ENCODE measurements at places on chromosomes 4 and X. TPM values are rescaled to one million over a fixed set of nuclear protein-coding genes. Genes with fewer than 3 reads are reported as not detected.
A peak's percentile ranks its signal among the peaks of the same experiment; 100 is the strongest.

The SERTM2 gene
- total RNA-seq, result not detected

The ADGRG4 gene
- total RNA-seq, result not detected

The LDB2 gene
- total RNA-seq, result 23.4 TPM

The CT55 gene
- not detected for total RNA-seq

The ZNF718 gene
- 3.7 TPM for total RNA-seq

The USP17L29 gene
- not detected for total RNA-seq

The ESX1 gene
- total RNA-seq, result not detected

The RAB9B gene
- total RNA-seq, result 23.8 TPM

GRCh38 chr4:40804598-40804997, 54.8 kb downstream of the NSUN7 start:
- DNase-seq, result no peak

DNA sequence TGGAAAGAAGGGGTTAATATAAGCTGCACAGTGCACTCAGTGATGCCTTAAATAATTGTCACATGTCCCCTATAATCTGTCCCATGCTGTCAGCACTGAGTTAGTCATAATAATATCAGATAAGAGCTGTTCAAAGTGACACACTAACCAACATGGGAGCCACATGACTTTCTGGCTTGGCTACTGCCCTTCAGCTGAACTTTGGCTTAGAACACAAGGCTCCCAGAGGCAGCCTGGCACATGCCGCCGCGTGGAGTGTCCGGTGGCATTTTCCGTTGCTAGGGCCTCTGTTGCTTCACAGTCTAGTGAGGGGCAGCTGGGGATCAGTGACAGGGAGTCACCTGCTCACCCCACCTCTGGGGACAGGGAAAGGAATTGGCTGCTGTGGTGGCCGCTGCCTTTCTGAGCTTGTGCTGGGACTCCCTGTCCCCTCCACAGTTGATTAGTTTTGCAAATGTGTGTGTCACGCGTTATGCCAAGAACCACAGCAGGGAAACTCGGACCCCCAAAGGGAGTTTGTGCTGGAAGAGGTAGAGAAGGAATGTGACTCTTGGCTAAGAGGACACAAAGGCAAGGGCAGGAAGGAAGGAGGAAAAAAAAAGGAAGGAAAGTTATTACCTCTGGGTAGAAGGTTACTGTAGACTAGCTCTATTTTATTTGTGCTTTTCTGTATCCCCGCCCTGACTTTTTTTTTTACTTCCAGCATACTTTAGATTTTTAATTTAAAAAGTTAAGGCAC, 41.1 kb upstream of the PPARGC1A start:
- DNase-seq, result peak; percentile 87

DNA sequence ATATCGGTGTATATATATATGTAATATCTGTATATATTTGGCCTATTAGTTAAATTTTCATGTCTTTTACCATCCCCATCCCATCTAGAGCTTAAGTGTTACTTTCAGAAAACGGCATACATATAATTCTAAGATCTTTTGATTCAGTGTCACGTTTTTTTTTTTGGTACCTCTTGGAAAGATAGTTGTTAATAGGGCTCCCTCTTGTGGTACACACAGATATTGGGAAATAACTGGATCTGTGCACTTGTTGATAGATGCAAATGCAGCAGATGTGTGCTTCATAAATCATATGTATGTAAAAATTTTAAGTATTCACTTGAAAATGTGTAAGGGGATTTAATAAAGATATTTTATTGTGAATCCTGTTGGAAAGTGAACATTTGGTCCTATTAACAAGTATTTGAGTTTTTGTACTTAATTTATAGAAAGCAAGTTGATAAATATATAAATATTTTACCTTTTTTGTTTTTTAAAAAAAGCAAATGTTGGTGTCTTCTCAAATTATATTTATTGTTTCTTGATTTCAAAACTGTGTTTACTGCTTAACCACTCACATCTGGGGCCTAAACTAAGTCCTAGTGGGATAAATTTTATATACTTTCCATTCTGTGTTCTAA, 74.7 kb downstream of the PAQR3 start:
- no peak for DNase-seq

DNA sequence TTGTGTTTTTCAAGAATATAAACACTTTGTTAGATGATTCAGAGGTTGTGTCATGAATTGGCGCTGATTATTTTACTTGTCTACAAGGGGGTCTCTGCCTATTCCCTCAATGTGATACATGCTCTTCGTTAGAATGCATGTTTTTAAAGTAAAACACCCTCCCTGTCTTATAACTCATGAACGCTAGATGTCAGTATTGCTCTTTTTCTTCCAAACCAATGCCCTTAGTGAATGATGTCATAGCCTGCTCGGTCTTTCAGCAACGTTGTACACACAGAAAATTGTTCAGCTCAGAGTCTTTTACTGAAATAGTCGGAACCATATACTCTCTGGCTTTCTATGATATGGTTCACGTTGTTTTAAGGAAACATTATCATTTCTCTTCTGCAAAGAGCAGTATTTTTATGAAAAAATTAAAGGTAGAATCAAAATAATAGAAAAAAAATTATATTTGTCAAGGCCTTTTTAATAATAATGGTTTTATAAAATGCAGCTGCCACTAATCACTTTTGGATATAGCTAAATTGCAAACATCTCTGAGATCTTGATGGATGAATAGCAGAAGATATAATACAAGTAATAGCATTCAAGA, 292.9 kb downstream of the TLL1 start:
- peak; percentile 9 for DNase-seq

DNA sequence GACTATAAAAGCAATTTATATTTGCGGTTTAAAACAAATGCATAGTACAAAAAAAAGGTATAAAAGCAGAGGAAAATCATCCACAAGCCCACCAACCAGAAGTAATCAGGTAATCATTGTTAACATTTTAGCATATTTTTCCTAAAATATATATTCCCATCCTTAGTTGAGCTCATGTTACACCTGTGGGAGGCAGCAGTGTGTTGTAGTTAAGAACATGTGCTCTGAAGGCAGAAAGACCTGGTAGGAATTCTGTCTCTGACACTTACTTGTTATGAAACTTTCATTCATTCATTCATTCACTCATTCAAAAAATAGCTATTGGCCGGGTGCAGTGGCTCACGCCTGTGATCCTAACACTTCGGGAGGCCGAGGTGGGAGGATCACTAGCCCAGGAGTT, 15.4 kb upstream of the CDKL5 start:
- no peak for DNase-seq

DNA sequence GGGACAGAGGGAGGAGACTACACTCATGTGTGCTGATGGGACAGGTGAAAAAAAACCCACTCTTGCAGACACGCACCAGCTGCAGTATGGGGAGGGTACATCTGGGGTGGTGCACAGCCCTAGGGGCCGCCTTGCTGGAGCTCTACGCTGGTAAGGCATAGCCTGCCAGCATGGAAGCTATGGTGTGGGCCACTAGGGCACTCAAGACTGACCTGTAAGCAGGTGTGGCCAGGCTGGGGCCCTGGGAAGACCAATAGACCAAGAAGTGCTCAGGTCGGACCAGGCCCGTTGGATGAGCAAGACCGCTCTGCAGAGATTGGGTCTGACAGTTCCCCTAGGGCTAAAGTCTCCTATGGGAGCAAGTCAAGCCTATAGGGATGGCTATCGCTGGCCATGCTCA, 314.8 kb downstream of the FAM47A start:
- no peak for DNase-seq

- DNase-seq, result no peak
Measured at GRCh38 chr4:108425988-108426387, 194.4 kb upstream of the RPL34 start.

- no peak for DNase-seq
Measured at GRCh38 chr4:177405508-177405907, 36.7 kb downstream of the AGA start.

GRCh38 chrX:141945426-141945825, 41.7 kb downstream of the MAGEC1 start:
- DNase-seq, result no peak

DNA sequence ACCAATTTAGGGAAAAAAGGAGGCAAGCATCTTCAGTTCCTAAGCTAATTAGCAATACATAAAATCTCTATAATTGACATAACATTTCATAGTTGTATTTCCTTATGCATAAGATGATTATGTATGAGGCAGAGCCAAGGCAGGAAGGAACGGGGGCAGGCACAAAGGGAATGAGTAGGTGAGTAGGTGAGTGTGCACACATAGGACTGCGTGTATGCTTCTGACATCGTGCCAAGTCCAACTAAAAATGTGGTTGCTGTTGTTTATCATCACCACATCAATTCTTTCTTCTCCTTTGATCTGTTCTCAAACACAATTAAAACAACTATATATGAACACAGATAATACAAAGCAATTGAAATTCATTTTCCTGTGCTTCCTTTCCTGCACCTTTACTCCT, 131.2 kb downstream of the UNC5C start:
- DNase-seq, result no peak

GRCh38 chr4:165715211-165715610, 157.8 kb upstream of the TLL1 start:
- no peak for DNase-seq

DNA sequence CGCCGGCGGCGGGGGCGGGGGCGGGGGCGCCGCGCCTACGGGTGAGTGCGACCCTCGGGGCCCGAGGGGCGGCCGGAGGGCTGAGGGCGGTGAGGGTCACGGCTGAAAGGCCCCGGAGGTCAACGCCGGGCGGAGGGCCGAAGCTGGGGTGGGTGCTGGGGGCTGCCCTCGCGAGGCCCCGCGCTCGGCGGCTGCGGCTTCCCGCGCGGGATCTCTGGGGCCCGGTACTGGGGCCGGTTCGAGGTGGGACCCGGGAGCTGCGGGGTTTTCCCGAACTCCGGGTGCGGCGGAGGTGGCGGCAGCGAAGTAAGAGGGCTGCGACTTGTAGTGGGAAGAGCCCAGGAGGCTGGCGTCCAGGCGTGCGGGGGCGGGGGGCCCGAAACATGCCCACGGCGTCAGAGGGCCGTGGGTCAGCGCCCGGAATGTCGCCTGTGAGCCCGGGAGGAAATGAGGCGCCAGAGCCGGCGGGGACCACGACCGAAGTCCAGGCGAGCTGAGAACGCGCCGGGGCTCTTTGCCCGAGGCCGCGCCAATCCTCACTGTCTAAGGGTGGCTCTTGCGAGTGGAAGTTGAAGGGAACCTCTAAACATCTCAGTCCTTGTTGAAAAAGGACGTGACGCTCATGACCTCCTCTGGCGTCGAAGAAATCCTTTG, 407 bp downstream of the IL13RA1 start:
- DNase-seq, result peak; percentile 54

- no peak for DNase-seq
Measured at GRCh38 chr4:99610605-99611175, 36.1 kb downstream of the MTTP start.

DNA sequence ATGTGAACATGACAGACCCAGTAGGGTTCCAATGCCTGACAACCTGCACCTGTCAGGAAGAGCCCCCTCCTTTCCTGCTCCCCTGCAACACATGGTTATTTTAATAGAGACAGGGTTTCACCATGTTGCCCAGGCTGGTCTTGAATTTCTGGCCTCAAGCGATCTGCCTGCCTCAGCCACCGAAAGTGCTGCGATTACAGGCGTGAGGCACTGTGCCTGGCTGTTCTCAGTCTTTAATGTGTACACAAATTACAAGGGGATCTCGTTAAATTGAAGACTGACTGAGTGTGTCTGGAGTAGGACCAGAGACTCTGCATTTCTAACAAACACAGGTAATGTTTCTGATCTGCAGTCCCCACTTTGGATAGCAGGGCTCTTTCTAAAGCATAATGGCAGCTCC, 55.4 kb downstream of the NPNT start:
- DNase-seq, result no peak

DNA sequence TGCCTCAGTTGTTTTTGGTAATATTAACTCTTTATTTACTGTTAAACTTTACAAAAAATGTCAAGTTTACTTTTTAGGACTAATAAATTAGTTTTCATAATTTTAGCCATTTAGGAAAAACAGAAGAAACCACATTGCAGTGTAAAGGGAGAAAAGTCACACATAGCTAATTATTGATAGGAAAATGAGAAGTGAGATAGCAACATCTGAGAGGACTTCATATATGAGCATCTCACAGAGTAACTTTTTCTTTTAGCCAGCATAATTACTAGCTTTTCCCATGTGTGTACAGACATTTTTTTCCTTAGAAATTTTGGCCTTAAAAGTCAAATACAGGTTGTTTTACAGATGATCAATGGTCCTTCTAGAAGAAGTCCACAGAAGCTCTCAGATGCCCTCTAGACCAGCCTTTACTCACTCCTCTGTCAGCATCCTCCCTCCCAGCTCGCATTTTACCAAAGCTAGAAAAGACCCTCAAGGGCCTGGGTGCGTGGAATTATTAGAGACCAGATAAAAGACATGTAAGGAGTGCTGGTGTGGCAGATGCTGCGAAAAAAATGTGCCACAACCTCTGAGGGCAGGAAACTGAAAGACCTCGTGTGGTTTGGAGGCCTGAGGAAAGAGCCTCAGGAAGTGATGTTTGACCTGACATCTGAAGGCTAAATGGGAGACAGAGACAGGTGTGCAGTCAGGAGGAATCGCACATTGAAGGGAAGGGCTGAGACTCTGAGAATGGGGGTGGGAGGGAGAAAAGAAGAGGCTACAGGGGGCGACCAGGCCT, 156.9 kb downstream of the CBR4 start:
- no peak for DNase-seq

DNA sequence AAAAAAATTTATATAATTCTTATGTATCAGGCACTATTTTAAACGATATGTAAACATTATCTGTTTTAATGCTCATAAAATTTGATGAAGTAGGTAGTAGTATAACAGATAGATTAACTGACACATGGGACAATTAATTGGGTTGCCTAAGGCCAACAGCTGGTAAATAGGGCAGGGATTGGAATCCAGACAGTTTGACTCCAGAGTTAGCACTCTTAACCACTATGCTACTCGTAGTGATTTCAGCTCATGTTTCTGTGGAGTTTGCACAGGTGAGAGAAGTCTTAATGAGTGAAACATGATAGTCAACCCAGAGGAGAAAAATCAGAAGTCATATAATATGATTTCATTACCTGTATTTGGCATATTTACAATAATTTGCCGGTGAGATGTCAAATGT, 126.0 kb upstream of the WDFY3 start:
- DNase-seq, result no peak

- DNase-seq, result no peak
Measured at GRCh38 chr4:79497001-79497400, 89.0 kb upstream of the GK2 start.

GRCh38 chr4:22999419-22999818, 306.7 kb downstream of the GBA3 start:
- DNase-seq, result no peak

DNA sequence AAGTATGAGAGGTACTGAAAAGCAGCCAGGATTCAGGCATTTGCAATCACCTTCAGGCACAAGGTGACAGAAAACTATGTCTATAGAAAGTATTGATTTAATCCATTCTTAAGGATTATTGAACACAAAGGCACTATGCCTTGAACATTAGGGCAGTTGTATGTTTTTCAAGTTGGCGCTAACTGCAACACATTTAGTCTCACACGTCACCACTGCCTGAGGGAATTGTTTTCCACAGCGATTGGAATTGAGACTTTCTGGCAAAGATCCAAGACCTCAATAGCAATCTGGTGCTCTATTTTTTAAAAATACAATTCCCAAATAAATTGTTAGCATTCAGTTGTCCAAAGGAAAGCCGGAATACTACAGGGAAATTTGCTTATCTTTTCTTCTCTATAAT, 52.7 kb upstream of the FTHL17 start:
- no peak for DNase-seq

GRCh38 chrX:109939498-109939897, 63.4 kb upstream of the TMEM164 start:
- DNase-seq, result no peak

GRCh38 chr4:7073526-7074390, 5.9 kb upstream of the GRPEL1 start:
- no peak for DNase-seq

- no peak for DNase-seq
Measured at GRCh38 chrX:145003443-145003842, 243.9 kb upstream of the SPANXN1 start.

All from heart right ventricle (tissue), 16 donors.